Tibial nerve (tissue), 4 donors: ENCODE measurements at places on chromosomes 4 and X. TPM values are rescaled to one million over a fixed set of nuclear protein-coding genes. Genes with fewer than 3 reads are reported as not detected.

GRCh38 chr4:88327665-88328064 is 43.3 kb upstream of the PPM1K start:
- DNase-seq, result no peak
- H3K27ac ChIP-seq, result no peak overlapping the region
- no peak overlapping the region for H3K4me3 ChIP-seq

The GRIA2 gene
- 21.6 TPM for total RNA-seq

The ITGB1BP2 gene
- total RNA-seq, result 0.66 TPM

DNA sequence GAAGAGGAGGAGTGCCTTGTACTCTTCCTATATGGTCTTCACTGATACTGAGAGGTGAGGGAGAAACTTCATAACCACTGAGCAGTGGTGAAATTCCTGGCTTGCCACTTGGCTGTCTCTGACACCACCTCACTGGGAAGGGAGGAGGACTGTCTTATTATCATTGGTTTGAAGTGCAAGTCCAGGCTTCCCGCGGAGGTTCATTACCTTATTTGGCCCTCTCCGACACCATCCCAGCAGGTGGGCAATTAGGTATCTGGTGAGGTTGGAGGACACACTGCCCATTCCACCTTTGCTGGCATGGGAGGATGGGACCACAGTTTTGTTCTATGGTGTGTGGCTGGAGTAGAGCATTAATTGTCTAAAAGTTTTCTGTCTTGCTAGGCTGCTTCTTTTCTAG is 206.1 kb downstream of the LHFPL1 start:
- H3K4me3 ChIP-seq, result no peak overlapping the region
- no peaks in the 10 kb centered on the region for H3K4me1 ChIP-seq

DNA sequence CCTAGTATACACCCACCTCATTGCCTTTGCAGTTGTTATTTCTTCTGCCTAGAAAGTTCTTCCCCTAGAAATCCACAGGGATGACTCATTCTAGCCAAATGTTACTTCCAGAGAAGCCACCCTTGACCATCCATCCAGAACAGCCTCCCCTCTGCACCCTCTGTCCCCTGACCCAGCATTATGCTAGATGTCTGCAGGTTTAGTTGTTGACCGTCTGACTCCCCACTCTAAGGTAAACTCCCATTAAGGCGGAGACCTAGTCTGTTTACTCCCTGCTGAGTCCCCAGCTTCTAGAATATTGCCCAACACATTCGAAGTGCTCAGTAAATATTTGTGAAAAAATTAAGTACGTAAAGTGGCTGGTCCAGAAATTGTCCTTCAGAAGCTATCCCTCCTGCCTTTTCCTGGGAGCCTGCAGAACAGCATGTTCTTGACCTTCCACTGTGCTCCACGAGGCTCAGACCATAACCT is 11.0 kb downstream of the SRD5A3 start:
- H3K4me1 ChIP-seq, result no peaks in the 10 kb centered on the region
- H3K27ac ChIP-seq, result no peak overlapping the region
- H3K27me3 ChIP-seq, result no peaks in the 10 kb centered on the region

DNA sequence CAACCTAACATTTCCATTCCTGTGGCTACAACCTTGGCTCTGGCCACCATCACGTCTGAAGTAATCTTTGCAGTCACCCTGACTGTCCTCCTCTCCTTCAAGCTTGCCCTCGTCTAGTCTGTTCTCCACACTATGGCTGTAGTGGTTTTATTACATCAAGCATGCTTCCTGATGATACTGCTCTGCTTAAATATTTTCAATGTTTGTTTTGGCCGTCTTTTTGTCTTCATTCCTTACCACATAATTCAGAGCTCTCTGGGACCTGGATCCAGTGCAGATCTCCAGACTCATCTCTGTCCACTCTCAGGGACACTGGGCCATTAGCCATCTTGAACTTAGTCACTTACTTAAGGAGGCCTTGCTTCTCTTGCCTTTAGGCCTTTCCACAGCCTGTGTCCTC is 27.7 kb upstream of the FREM3 start:
- no peak overlapping the region for H3K4me3 ChIP-seq
- DNase-seq, result no peak
- no peaks in the 10 kb centered on the region for H3K27me3 ChIP-seq
- H3K27ac ChIP-seq, result no peak overlapping the region
- no peaks in the 10 kb centered on the region for H3K36me3 ChIP-seq

DNA sequence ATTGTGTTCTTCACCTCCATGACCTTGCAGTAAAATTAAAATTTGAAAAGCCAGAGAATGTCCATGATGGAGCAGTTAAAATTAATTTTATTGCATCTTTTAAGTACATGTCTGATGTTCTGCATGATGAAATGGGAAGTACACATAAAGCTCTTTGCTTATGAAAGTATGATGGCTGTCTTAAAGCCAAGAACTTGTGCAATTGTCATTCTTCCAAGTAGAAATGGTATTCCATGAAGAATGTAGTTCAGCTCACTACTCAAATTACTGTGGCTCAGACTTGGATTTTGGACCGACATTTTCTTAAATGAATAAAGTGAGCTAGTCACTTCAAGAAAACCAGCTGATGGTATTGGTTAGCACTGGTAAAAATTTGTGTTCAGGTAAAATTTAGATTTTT is 161.7 kb upstream of the CXCL13 start:
- no peaks in the 10 kb centered on the region for H3K36me3 ChIP-seq
- H3K27ac ChIP-seq, result no peak overlapping the region
- H3K27me3 ChIP-seq, result no peaks in the 10 kb centered on the region
- H3K4me1 ChIP-seq, result no peaks in the 10 kb centered on the region

- no peak overlapping the region for H3K27ac ChIP-seq
- no peaks in the 10 kb centered on the region for H3K36me3 ChIP-seq
- H3K4me1 ChIP-seq, result no peaks in the 10 kb centered on the region
- H3K27me3 ChIP-seq, result no peaks in the 10 kb centered on the region
These were observed 378.8 kb upstream of the NOCT start for GRCh38 chr4:138636781-138637180.

The SFRP2 gene
- total RNA-seq, result 23.6 TPM

The AMBN gene
- total RNA-seq, result not detected

GRCh38 chr4:70892086-70892769 is 9.9 kb upstream of the MOB1B start:
- H3K27me3 ChIP-seq, result no peaks in the 10 kb centered on the region
- H3K4me1 ChIP-seq, result no peaks in the 10 kb centered on the region
- H3K4me3 ChIP-seq, result no peak overlapping the region
- peak; percentile 56 for DNase-seq

GRCh38 chrX:39445336-39445735 is 644.1 kb downstream of the MID1IP1 start:
- H3K4me1 ChIP-seq, result no peaks in the 10 kb centered on the region
- no peaks in the 10 kb centered on the region for H3K36me3 ChIP-seq
- no peak overlapping the region for H3K4me3 ChIP-seq

The ABCG2 gene
- total RNA-seq, result 10.9 TPM

The CLIC2 gene
- 20.9 TPM for total RNA-seq
